Natural killer cell (primary cell): ENCODE measurements at places on chromosomes 3 and 15.

GRCh38 chr3:159872374-159873109, 116.1 kb upstream of the IL12A start:
- no peak for DNase-seq

- no peak for DNase-seq
These were observed 343.2 kb downstream of the UNC13C start for GRCh38 chr15:54321426-54321825.

DNA sequence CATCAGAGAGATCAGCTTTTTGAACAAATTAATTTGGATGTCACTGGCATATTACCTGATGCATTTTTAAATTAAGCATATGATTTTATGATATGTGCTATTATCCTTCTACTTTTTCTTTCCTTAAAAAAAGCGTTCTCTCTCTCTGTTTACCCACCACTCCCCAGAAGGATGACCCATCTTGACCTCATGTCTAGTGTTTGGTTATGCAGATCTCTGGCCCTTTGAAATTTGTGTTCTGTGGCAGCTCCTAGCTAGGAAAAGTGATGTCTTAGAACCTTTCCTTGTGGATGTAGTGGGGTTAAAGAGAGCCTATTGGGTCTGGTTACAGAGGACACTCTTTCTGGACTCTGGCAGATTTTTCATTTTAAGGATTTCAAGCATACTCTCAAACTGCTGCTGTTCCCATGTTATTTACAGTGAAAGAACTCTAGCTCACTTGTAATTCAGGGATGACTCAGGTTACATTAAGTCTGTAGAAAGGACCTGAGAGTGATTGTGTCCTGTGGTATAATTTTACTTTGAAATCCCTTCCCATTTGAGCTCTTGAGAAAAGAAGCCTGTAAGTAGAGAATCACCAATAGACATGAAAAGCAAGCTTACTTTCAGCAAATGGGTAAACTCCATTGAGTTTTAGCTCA, 23.8 kb downstream of the ARHGEF26 start:
- no peak for DNase-seq

DNA sequence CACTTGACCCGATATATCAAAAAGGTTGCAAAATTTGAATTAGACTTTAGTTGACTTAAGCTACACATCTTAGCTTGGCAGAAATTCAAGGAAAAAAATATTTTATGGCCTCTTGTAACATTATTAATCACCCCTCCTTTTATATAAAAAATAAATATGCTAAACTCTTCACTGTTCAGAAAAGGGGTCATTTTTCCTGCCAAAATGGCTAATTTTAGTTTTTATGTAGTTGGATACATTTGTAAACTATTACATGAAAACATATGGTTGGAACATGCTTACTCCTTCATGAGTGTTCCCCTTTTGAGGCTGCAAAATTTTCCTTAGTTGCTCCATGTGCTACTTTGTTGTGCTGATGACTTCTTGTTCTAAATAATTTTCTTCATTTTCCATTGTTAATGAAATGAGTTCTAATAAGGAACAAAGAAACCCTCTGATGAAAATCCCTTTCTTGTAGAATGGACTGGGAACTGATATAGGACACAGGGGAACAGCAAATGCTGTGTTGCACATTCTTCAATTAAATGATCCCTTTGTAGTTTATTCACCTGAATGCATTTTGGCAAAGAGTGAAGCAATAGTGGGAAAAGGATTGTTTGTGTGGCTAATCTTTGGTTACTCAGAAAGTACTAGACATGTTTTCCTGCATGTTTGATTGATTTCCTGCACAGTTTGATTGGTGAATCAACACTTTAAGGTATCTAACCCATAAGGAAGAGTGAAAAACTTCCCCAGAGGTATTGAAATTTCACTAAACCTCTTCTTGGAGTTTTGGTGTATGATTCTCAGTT, 349.3 kb downstream of the TIGIT start:
- no peak for DNase-seq

DNA sequence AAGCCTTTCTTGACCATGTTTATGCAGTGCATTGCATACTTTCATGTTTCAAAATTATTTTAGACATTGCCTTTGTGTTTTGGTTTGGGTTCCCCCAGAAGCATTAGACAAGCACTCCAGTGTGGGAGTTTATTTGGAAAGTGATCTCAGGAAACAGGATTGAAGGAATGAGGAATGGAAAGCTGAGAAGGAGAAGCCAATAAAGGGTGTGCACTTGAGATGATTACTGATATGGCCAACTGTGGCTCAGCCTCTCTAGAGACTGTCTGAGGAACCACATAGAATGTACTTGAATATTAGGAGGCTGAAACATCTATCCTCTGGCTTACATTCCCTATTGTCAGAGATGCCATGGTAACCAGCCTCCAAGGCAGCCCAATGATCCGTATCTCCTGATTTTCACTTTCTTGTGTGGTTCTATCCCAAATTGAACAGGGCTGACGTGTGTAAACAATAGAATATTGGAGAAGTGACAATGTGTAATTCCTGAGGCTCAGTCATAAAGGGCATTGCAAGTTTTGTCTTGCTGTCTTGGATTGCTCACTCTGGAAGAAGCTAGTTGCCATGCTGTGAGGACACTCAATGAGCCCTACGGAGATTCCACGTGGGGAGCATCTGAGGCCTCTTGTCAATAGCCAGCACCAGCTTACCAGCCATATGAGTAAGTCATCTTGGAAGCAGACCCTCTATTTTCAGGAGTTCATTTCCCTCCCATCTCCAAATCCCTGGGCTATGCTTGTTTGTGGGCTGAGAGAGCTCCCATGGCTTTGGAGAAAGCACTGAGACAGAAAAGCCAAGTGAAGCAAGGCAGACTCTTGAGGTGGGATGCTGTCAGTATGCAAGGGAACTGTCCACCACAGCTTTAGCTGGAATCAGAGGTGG, 84.7 kb downstream of the SCN11A start:
- DNase-seq = no peak

- peak; percentile 4 for DNase-seq
These were observed at the start of gene FSTL1 for GRCh38 chr3:120450600-120451271. Gene FSTL1, minus strand, starts transcription at chr3:120450992. Its CDS starts 246 bp downstream, at chr3:120450746.
